ENCODE measurements at places on chromosomes 6 and 20. TPM values are rescaled to one million over a fixed set of nuclear protein-coding genes. Genes with fewer than 3 reads are reported as not detected.

Gene ZFAND3
- total RNA-seq: 38.2 TPM

Gene ZNF341
- 7.1 TPM for total RNA-seq

Gene ERVFRD-1
- not detected for total RNA-seq

DNA sequence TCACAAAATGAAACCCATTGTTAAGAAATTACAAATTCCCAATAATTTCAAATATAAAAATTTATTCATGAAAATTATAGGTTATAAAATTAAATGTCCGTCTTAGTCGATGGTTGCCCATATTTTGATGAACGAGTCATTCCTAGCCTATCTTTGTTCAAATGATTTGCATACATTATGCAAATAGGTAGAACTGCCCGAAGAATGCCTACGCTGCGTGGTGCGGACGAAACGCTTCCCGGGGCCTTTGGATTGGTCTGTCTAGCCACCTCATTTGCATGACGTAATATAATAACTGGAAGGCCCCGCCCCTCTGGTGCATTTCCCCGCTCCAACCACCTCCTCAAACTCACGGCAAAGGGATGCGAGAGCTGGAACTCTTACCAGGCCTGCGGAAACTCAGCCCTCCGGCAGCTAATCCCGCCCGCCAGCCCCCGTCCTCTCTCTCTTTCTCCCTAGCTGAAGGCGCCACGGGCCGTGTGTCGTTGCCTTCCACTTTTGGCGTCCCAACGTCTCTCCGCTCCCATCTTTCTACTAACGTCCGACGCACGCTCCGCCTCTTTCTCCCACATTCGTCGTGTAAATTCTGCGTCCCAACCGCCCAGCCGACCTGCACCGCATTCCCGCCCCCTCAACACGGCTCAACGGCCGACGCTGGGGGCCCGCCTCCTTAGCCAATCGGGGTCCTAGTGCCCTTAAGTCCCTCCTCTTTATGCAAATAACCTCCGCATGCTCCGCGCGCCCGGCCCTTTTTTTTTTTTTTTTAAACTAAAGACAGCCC lies 520 bp upstream of the PRRC2A start:
- H3K27ac ChIP-seq: peak overlapping the region; percentile 97
- H3K36me3 ChIP-seq: peaks cover 14% of the 10 kb centered on the region
- peak; percentile 98 for DNase-seq
- H3K4me3 ChIP-seq: peak overlapping the region; percentile 73

- H3K27ac ChIP-seq: no peak overlapping the region
- no peaks in the 10 kb centered on the region for H3K4me1 ChIP-seq
- no peaks in the 10 kb centered on the region for H3K36me3 ChIP-seq
- H3K27me3 ChIP-seq: no peaks in the 10 kb centered on the region
- no peak overlapping the region for H3K4me3 ChIP-seq
- DNase-seq: no peak
These were observed 52.0 kb downstream of the ZBTB2 start for GRCh38 chr6:151339369-151339768.

- no peak overlapping the region for H3K27ac ChIP-seq
- H3K36me3 ChIP-seq: peaks cover 21% of the 10 kb centered on the region
- no peaks in the 10 kb centered on the region for H3K27me3 ChIP-seq
These were observed 27.2 kb downstream of the GSS start for GRCh38 chr20:34928411-34928810.

GRCh38 chr6:137967689-137968454 lies 100.8 kb downstream of the TNFAIP3 start:
- no peak for DNase-seq
- no peaks in the 10 kb centered on the region for H3K27me3 ChIP-seq
- H3K36me3 ChIP-seq: no peaks in the 10 kb centered on the region
- H3K4me3 ChIP-seq: no peak overlapping the region

GRCh38 chr6:13362412-13362811 lies 34.1 kb upstream of the TBC1D7 start:
- DNase-seq: no peak
- H3K36me3 ChIP-seq: no peaks in the 10 kb centered on the region
- no peak overlapping the region for H3K4me3 ChIP-seq
- no peaks in the 10 kb centered on the region for H3K4me1 ChIP-seq
- no peaks in the 10 kb centered on the region for H3K27me3 ChIP-seq

DNA sequence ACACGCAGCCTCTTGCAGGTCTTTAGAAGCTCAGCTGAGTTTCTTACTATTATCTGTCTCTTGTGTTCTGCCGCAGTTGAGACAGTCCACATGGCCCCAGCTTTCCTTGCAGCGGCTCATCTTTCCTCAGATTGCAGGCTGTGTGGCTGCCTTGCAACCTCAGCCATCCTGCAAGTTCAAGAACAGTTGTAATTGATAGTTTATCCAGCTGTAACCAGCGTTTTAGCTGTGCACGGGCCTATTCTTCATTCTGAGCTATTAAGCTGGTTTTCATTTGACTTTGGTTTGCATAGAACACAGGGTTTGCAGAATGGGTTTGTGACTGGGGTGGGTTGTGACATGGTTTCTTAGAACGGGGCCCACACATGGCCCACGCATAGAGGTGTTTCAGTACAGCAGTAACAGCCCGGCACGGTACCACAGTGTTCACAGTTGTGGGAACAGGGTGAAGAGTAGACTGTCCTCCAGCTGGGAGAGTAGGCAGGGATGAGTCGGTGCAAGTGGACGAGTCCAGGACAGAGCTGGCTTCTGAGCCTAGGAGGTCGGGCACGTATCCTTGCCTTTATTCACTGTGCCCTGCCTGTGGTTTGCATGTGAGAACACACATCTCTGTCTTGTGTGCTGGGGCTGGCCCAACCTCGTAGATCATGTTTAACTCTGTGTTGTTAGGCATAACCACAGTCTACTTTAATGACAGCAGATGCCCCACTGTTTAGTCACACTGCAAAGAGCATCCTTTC lies 89.2 kb downstream of the RPP40 start:
- H3K4me3 ChIP-seq: no peak overlapping the region
- H3K27ac ChIP-seq: peak overlapping the region; percentile 28
- H3K36me3 ChIP-seq: no peaks in the 10 kb centered on the region
- no peak for DNase-seq
- H3K4me1 ChIP-seq: peaks cover 25% of the 10 kb centered on the region
- no peaks in the 10 kb centered on the region for H3K27me3 ChIP-seq

GRCh38 chr20:15296422-15296821 lies 959.0 kb upstream of the FLRT3 start:
- H3K36me3 ChIP-seq: no peaks in the 10 kb centered on the region
- no peak for DNase-seq
- no peaks in the 10 kb centered on the region for H3K27me3 ChIP-seq

GRCh38 chr20:60050193-60050947 lies 92.1 kb downstream of the CDH26 start:
- DNase-seq: peak; percentile 21
- no peak overlapping the region for H3K27ac ChIP-seq
- H3K4me3 ChIP-seq: no peak overlapping the region
- H3K36me3 ChIP-seq: no peaks in the 10 kb centered on the region
- H3K27me3 ChIP-seq: peaks cover 28% of the 10 kb centered on the region

DNA sequence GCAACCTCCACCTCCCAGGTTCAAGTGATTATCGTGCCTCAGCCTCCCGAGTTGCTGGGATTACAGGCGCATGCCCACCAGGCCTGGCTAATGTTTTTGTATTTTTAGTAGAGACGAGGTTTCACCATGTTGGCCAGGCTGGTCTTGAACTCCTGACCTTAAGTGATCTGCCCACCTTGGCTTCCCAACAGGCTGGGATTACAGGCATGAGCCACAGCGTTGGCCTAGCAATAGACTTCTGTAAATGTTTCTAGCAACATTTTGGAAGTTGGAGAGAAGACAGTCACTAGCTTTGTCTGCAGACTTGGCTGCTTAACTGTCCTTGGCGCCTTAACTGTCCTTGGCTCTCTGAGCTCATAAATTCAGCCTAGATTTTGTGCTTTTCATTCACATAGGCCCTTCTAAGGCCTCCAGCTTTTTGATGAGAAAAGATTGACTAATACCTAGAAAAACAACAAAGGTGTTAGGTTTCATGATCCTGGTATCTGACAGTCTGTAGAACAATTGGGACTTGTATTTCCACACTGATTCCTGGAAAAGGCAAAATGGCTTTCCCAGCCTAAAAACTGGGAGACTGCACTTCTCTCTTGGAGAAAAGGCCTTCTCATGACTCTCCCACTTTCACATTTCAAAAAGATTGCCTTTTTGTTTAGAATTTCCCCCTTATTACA lies 49.7 kb downstream of the OR2B2 start:
- no peaks in the 10 kb centered on the region for H3K36me3 ChIP-seq
- peaks cover 12% of the 10 kb centered on the region for H3K27me3 ChIP-seq
- DNase-seq: no peak
- no peak overlapping the region for H3K4me3 ChIP-seq
- H3K27ac ChIP-seq: no peak overlapping the region
- H3K4me1 ChIP-seq: peaks cover 34% of the 10 kb centered on the region

DNA sequence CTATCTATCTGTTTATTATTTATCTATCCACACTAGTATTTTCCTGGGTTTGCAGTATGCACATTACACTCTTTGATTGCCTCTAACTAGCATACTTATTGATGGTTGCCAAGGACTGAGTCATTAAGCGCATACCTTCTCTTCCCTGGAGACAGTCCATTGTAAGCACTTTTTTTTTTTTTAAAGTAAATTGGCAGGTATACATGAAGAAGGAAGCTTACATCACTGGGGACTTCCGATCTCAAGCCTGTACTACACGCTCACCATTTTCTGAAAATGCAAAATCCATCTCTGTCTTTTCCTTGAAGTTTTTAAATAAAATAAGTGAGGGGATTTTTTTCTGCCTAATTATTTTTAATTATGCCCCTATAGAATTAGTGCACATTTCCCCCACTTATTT lies 63.5 kb downstream of the HMGN3 start:
- no peaks in the 10 kb centered on the region for H3K4me1 ChIP-seq
- H3K27me3 ChIP-seq: no peaks in the 10 kb centered on the region
- no peaks in the 10 kb centered on the region for H3K36me3 ChIP-seq

DNA sequence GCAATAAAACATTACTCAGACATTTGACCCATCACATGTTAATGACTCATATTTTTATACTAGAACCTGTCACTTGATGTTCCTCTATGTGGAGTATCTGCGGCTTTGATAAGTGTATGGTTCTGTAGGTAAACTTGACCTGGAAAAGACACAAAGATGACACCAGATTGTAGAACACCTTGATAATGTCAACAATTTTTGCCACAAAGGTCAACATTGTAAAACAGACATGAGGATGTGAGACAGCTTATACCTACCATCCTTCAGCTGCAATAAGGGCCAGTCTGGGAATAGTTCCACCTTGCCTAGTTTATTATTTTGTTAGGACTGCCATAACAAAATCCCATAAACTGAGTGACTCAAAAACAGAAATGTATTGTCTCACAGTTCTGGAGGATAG lies 202.4 kb downstream of the LMBRD1 start:
- no peaks in the 10 kb centered on the region for H3K36me3 ChIP-seq
- H3K4me3 ChIP-seq: no peak overlapping the region
- no peak overlapping the region for H3K27ac ChIP-seq
- no peaks in the 10 kb centered on the region for H3K4me1 ChIP-seq
- H3K27me3 ChIP-seq: no peaks in the 10 kb centered on the region

GRCh38 chr6:35056952-35057351 lies 84.2 kb downstream of the TCP11 start:
- peaks cover 9% of the 10 kb centered on the region for H3K4me1 ChIP-seq
- no peaks in the 10 kb centered on the region for H3K36me3 ChIP-seq
- no peak overlapping the region for H3K4me3 ChIP-seq

DNA sequence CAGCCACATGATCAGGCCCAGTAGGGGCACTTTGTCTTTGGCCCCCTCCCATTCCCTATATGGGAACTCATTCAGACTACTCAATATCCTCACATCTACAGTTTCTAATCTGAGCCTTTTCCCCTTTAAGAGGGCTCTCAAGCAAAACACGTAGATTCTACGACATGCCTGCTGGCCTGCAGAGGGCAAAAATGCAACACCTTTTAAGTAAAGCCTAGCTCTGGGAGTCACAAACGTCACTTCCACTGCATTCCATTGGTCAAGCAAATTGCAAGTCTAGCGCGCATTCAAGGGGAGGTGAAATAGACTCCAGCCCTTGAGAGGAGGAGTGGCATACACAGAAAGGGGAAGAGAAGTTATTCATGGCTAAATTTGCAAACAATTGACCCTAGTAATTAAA lies 70.6 kb downstream of the CDC40 start:
- no peak overlapping the region for H3K4me3 ChIP-seq
- H3K27me3 ChIP-seq: no peaks in the 10 kb centered on the region
- DNase-seq: no peak
- H3K36me3 ChIP-seq: no peaks in the 10 kb centered on the region
- H3K4me1 ChIP-seq: no peaks in the 10 kb centered on the region
